Prostate gland (tissue), 2 donors: ENCODE measurements at places on chromosomes 16 and 17. TPM values are rescaled to one million over a fixed set of nuclear protein-coding genes. Genes with fewer than 3 reads are reported as not detected.

GRCh38 chr16:66843191-66843590, 1.0 kb upstream of the CA7 start:
- DNase-seq = no peak

Gene CPHXL2
- not detected for total RNA-seq

- no peak for DNase-seq
These were observed 5.6 kb downstream of the POLG2 start for GRCh38 chr17:64491034-64491860.

- peak; percentile 33 for DNase-seq
These were observed 155.3 kb downstream of the AIPL1 start for GRCh38 chr17:6279659-6280058.

- DNase-seq = no peak
These were observed 42.5 kb downstream of the PLCG2 start for GRCh38 chr16:81821436-81822128.

Gene NRN1L
- total RNA-seq = 4.4 TPM

DNA sequence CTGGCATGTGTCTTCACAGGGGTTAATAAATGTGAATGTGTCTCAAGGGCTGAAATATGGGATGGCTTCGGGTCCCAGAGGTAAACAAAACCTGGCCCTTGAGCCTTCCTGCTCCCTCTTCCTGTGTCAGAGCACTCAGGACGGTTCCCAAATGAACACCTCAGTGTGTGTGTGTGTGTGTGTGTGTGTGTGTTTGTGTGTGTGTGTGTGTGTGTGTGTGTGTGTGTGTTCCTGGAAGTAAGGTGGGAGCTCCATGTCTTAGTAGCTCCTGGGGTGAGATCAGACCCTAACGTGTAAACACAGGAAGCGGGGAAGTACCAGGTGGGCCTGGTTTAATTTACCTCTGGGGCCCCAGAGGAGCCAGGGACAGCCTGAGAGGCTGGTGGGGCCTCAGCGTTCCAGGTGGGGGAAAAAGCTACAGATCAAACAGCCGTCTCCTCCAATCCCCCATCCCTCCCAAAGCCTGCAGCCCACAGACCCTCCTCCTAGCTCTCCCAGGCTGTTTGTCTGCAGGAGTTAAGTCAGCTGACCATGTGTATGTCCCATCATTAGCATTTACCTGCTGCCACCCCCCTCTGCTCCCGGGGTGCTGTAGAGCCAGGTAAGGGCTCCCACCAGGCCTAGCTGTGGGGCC, 6.1 kb downstream of the KIF19 start:
- DNase-seq = no peak

- no peak for DNase-seq
These were observed 34.5 kb downstream of the USP7 start for GRCh38 chr16:8929086-8929748.

DNA sequence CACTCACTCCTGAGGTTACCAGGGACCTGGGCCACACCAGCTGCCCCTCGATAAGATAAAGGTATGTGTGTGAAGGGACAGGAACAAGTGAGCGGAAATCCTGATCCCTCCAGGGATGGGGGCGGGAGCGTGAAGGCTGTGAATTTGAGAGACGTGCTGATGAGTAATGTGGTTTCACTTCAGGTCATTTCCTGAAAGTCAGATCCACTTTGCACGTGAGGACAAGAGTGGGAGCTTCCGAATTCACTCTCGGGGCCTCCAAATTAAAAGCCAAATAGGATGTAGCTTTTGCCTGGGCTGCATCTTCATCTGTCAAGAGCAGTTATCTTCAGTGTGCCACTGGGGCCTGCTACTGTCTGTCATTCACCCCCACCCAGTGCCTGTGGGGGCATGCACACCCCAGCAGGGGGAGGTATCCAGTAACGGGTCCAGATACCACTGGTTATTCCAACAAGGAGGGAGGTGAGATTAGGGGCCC, 87.4 kb upstream of the LHX1 start:
- no peak for DNase-seq

Gene HAP1
- total RNA-seq = 3.6 TPM

Gene GAST
- total RNA-seq = not detected

Gene SLC16A6
- 0.85 TPM for total RNA-seq

GRCh38 chr17:65527381-65527780, 34.1 kb downstream of the AXIN2 start:
- DNase-seq = no peak
